Small intestine (tissue), 16 donors: ENCODE measurements at places on chromosomes 1 and 21. TPM values are rescaled to one million over a fixed set of nuclear protein-coding genes. Genes with fewer than 3 reads are reported as not detected.

The EDN2 gene
- 13.5 TPM for polyA plus RNA-seq

The ACTL8 gene
- polyA plus RNA-seq: 0.03 TPM

The C1QA gene
- 128 TPM for polyA plus RNA-seq

The FCGR3A gene
- 1.3 TPM for polyA plus RNA-seq

The HPCAL4 gene
- polyA plus RNA-seq: 0.22 TPM

The CYP4B1 gene
- 0.81 TPM for polyA plus RNA-seq

The PDZK1 gene
- 15.1 TPM for polyA plus RNA-seq

The PLA2G5 gene
- 1.4 TPM for polyA plus RNA-seq

The NHLH2 gene
- polyA plus RNA-seq: not detected

The TAS1R1 gene
- polyA plus RNA-seq: not detected

The IRF6 gene
- polyA plus RNA-seq: 29.5 TPM

The PACC1 gene
- polyA plus RNA-seq: 0.67 TPM

The ZNF648 gene
- not detected for polyA plus RNA-seq

The ECM1 gene
- 1.9 TPM for polyA plus RNA-seq

The MAN1C1 gene
- 5.4 TPM for polyA plus RNA-seq

The HFM1 gene
- polyA plus RNA-seq: not detected

The CFAP74 gene
- 0.06 TPM for polyA plus RNA-seq

The LAX1 gene
- polyA plus RNA-seq: 0.81 TPM

The RGS7 gene
- polyA plus RNA-seq: 0.74 TPM

The WNT2B gene
- 3.6 TPM for polyA plus RNA-seq

The RAVER2 gene
- polyA plus RNA-seq: 15.3 TPM

The CYP4A22 gene
- 0.54 TPM for polyA plus RNA-seq

The SLFNL1 gene
- polyA plus RNA-seq: 0.77 TPM

The PLA2G2A gene
- polyA plus RNA-seq: 166 TPM

The KCNK2 gene
- polyA plus RNA-seq: 1.4 TPM

The KCNJ15 gene
- polyA plus RNA-seq: 1.1 TPM

The CCDC30 gene
- 0.87 TPM for polyA plus RNA-seq

The CLDN8 gene
- polyA plus RNA-seq: not detected

The UBQLN4 gene
- polyA plus RNA-seq: 37.1 TPM

The AGL gene
- 8.5 TPM for polyA plus RNA-seq

The ITGB3BP gene
- 13.0 TPM for polyA plus RNA-seq

The SCP2 gene
- polyA plus RNA-seq: 239 TPM

The ERG gene
- 0.22 TPM for polyA plus RNA-seq
